ENCODE measurements at places on chromosomes 4 and X. TPM values are rescaled to one million over a fixed set of nuclear protein-coding genes. Genes with fewer than 3 reads are reported as not detected.

GRCh38 chr4:149794352-149794751 is 21.3 kb downstream of the IQCM start:
- H3K4me1 ChIP-seq, result no peaks in the 10 kb centered on the region
- no peak overlapping the region for H3K4me3 ChIP-seq
- H3K27ac ChIP-seq, result no peak overlapping the region

- H3K36me3 ChIP-seq, result no peaks in the 10 kb centered on the region
- H3K4me3 ChIP-seq, result no peak overlapping the region
- peaks cover 3% of the 10 kb centered on the region for H3K4me1 ChIP-seq
- no peak for DNase-seq
- H3K27me3 ChIP-seq, result no peaks in the 10 kb centered on the region
Measured at GRCh38 chr4:140735779-140736391, 20.3 kb downstream of the TBC1D9 start.

GRCh38 chr4:81599742-81600380 is 128.2 kb upstream of the RASGEF1B start:
- peaks cover 27% of the 10 kb centered on the region for H3K4me1 ChIP-seq
- no peak overlapping the region for H3K4me3 ChIP-seq
- peaks cover 32% of the 10 kb centered on the region for H3K27me3 ChIP-seq

GRCh38 chrX:36978886-36979285 is 29.3 kb upstream of the FAM47C start:
- H3K4me1 ChIP-seq, result no peaks in the 10 kb centered on the region
- DNase-seq, result no peak
- H3K27me3 ChIP-seq, result peaks cover 18% of the 10 kb centered on the region

GRCh38 chr4:117466388-117466787 is 381.0 kb upstream of the TRAM1L1 start:
- no peak overlapping the region for H3K27ac ChIP-seq
- no peak for DNase-seq
- H3K36me3 ChIP-seq, result no peaks in the 10 kb centered on the region
- H3K27me3 ChIP-seq, result no peaks in the 10 kb centered on the region

- no peaks in the 10 kb centered on the region for H3K36me3 ChIP-seq
- H3K27me3 ChIP-seq, result no peaks in the 10 kb centered on the region
- H3K27ac ChIP-seq, result no peak overlapping the region
- no peak for DNase-seq
- no peak overlapping the region for H3K4me3 ChIP-seq
Measured at GRCh38 chr4:158079661-158080060, 93.2 kb downstream of the GASK1B start.

- H3K27ac ChIP-seq, result no peak overlapping the region
- no peak for DNase-seq
- H3K27me3 ChIP-seq, result no peaks in the 10 kb centered on the region
- H3K4me3 ChIP-seq, result no peak overlapping the region
Measured at GRCh38 chr4:139890816-139891215, 225.2 kb downstream of the MGST2 start.

DNA sequence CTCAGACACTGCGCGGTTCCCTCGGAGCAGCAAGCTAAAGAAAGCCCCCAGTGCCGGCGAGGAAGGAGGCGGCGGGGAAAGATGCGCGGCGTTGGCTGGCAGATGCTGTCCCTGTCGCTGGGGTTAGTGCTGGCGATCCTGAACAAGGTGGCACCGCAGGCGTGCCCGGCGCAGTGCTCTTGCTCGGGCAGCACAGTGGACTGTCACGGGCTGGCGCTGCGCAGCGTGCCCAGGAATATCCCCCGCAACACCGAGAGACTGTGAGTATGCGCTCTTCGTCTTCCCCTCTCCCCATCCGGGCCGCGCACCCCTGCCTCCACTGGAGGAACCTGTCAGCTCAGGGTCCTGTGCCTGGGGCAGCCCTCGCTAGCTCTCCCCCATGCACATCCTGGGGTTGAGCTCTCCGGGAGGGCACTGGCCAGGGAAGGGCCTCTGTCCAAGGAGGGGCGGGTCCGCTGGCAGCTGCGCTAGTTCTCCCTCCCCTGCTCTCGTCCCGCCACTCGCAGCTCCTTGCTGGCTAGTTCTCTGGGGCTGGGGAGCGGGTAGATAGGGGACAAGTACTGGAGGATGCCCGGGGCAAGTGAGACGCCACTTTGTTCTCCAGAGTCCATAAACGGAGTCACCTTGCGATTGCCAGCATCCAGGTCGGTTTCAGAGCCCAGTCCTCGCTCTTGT is 2.2 kb downstream of the SLIT2 start:
- H3K36me3 ChIP-seq, result peaks cover 2% of the 10 kb centered on the region
- DNase-seq, result no peak
- peaks cover 45% of the 10 kb centered on the region for H3K4me1 ChIP-seq
- H3K27ac ChIP-seq, result peak overlapping the region; percentile 81
- H3K4me3 ChIP-seq, result peak overlapping the region; percentile 93

DNA sequence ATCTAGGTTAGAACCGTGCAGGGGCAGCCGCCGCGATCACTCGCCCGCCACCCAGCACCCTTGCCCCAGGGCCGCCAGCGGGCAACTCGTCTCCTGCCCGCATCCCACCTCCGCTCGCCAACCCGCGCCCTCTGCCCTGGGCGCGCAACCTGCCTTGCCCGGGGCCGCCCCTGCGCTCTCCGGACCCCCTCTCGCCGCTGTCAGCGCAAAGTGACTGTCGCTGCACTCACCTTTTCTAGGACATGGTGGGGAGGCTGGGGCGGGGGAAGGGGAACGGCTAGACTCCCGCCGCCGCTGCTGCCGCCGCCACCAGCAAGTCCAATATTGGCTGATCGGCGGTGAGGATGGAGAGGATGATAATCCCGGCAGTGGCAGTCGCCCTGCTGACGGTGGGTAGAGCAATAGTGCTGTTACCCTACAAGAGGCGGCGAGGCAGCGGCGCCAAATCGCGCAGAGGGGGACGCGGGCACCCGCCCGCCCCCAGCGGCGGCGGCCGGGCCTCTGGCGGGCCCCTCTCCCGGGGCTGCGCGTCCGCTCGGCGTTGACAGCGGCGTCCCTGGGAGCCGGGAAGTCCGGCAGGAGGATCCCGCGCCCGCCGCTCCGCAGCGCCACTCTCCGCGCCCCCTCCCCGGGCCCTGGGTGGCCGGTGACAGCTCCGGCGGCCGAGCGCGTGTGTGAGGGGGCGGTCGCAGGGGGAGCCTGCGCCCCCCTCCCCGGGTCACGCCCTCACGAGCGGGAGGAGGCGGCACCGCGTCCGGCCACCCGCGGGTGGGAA is 2.3 kb upstream of the NR3C2 start:
- H3K4me1 ChIP-seq, result peaks cover 15% of the 10 kb centered on the region
- H3K36me3 ChIP-seq, result no peaks in the 10 kb centered on the region
- peaks cover 91% of the 10 kb centered on the region for H3K27me3 ChIP-seq
- H3K4me3 ChIP-seq, result peak overlapping the region; percentile 94

- H3K36me3 ChIP-seq, result no peaks in the 10 kb centered on the region
- H3K4me3 ChIP-seq, result no peak overlapping the region
- DNase-seq, result no peak
- no peaks in the 10 kb centered on the region for H3K27me3 ChIP-seq
- H3K27ac ChIP-seq, result no peak overlapping the region
Measured at GRCh38 chr4:27594922-27595321, 734.3 kb downstream of the STIM2 start.

GRCh38 chr4:8348071-8348470 is 78.5 kb downstream of the HTRA3 start:
- no peaks in the 10 kb centered on the region for H3K36me3 ChIP-seq
- no peak for DNase-seq
- no peaks in the 10 kb centered on the region for H3K27me3 ChIP-seq
- no peaks in the 10 kb centered on the region for H3K4me1 ChIP-seq
- H3K27ac ChIP-seq, result no peak overlapping the region

DNA sequence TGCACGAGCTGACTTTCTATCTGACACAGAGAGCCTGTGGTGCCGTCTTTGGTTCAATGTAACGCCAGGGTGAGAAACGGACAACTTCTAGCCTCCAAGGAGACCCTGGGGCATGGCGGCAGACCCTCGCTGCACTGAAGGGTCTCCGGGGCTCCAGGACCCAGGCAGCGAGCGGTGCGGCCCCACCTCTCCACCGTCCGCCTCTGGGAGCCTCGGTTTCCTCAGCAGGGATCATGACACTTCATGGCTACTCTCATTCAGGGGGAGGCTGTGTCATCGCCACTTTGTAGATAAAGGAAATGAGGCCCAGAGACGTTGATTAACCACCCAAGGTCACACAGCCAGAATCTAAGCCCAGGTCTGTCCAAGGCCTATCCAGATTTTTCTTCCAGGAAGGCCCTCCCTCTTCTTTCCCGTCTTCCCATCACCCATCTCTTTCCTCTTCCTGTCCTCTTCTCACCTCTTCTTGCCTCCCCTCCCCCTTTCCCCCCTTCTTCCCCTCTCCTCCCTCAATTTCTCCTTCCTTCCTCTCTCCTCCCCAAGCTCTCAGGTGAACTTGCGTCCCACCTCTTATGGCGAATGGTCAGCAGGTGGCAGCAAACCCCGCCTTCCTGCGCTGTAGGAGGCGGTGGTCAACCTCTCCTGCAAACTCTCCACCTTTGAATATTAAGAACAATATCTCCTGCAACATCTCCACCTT is 69.3 kb upstream of the HMX1 start:
- DNase-seq, result no peak
- H3K36me3 ChIP-seq, result no peaks in the 10 kb centered on the region
- H3K27me3 ChIP-seq, result peaks cover 25% of the 10 kb centered on the region

GRCh38 chr4:6123541-6123940 is 76.8 kb downstream of the JAKMIP1 start:
- no peak for DNase-seq
- H3K27me3 ChIP-seq, result peaks cover 8% of the 10 kb centered on the region
- H3K4me3 ChIP-seq, result no peak overlapping the region
- H3K36me3 ChIP-seq, result no peaks in the 10 kb centered on the region
- H3K27ac ChIP-seq, result peak overlapping the region; percentile 53

DNA sequence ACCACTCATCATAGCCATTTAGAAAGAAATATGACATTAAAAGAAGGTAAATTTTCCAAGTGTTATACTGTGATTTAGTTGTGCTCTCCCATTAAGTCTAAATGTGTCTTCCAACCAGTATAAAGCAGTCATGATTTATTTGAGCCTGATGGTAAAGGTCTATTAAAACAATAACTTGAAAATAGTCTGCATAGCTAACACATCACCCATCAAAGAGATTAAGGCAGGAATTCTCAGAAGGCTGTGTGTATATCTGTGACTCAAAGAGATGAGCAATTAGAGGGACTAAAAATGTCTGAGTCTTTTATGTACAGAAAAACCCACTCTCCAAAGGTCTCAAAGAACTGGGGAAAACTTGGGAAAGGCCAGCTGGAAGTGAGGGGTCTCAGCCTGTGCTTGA is 70.3 kb upstream of the IQCM start:
- H3K4me1 ChIP-seq, result no peaks in the 10 kb centered on the region
- no peak for DNase-seq
- no peak overlapping the region for H3K4me3 ChIP-seq
- no peaks in the 10 kb centered on the region for H3K27me3 ChIP-seq

GRCh38 chr4:75038376-75038775 is 105.5 kb downstream of the PARM1 start:
- H3K4me3 ChIP-seq, result no peak overlapping the region
- H3K27ac ChIP-seq, result no peak overlapping the region
- H3K4me1 ChIP-seq, result peaks cover 27% of the 10 kb centered on the region
- DNase-seq, result no peak
- H3K36me3 ChIP-seq, result no peaks in the 10 kb centered on the region

DNA sequence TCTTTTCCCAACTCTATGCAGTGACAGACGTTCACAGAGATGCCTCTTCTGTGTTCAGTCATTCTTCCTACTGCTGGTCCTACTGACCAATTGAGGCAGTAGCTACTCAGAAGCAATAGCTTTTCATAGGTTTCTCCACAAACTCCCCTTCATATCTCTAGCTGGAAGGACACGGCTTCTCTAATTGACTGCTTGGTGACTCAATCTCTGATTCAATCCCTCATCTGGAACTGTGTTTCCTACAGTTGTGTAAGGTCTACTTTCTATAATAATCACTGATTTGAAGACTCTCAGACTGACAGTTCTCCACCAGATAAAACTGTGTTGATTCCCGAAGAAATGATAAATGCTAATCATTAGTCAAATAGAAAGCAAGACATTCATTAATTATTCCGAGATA is 111.5 kb downstream of the DTHD1 start:
- H3K27ac ChIP-seq, result no peak overlapping the region
- H3K36me3 ChIP-seq, result no peaks in the 10 kb centered on the region
- DNase-seq, result no peak

- no peaks in the 10 kb centered on the region for H3K27me3 ChIP-seq
- H3K4me3 ChIP-seq, result no peak overlapping the region
- no peaks in the 10 kb centered on the region for H3K4me1 ChIP-seq
- no peaks in the 10 kb centered on the region for H3K36me3 ChIP-seq
- H3K27ac ChIP-seq, result no peak overlapping the region
Measured at GRCh38 chr4:118989098-118990080, 100.7 kb downstream of the SYNPO2 start.

DNA sequence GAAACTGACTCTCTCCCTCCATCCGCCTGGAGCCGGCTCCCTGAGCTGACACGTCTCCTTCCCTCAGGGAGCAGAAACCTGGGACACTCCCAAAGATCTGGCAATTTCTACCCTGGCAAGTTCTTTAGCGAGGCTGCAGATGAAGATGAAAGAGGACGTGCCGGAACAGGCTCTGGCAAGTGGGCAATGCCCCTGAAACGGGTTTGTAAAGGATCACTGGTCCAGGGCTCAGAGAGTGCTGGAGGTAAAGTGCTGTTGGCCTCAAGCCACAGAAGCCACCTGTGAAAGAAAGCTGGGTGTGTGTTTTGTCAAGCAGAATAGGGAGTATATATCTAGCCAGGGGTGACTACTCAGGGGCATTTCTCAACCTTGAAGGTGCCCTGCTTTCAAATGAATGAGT is 131.4 kb upstream of the ATP6AP2 start:
- no peak for DNase-seq
- H3K4me1 ChIP-seq, result peaks cover 33% of the 10 kb centered on the region
- H3K36me3 ChIP-seq, result peaks cover 4% of the 10 kb centered on the region
- no peak overlapping the region for H3K4me3 ChIP-seq

DNA sequence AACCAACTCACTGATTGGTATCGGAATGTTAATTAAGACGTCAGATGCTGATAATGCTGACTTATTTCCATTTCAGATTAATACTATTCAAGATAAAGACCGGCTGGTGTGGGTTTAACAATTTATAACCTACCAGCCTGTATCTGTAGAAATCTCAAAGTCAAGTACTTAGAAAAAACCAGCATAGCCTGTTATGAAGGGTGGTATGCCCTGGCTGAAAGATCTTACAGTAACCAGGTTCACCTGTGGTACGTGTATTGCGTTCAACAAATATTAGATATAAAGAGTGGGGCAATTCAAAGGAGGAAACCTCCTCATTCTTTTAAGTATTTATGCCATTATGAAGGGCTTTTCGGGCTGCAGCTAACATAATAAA is 240.8 kb upstream of the ANXA3 start:
- DNase-seq, result no peak
- no peak overlapping the region for H3K4me3 ChIP-seq
- no peak overlapping the region for H3K27ac ChIP-seq
- no peaks in the 10 kb centered on the region for H3K27me3 ChIP-seq
- peaks cover 14% of the 10 kb centered on the region for H3K4me1 ChIP-seq
- peaks cover 4% of the 10 kb centered on the region for H3K36me3 ChIP-seq

GRCh38 chr4:62523256-62523655 is 1323.1 kb downstream of the ADGRL3 start:
- no peak overlapping the region for H3K27ac ChIP-seq
- DNase-seq, result no peak
- H3K36me3 ChIP-seq, result no peaks in the 10 kb centered on the region

The TMPRSS11F gene
- not detected for total RNA-seq

The CPLX1 gene
- 2.5 TPM for total RNA-seq

The PDCL2 gene
- not detected for total RNA-seq

The BRS3 gene
- total RNA-seq, result not detected

The NSUN7 gene
- 4.7 TPM for total RNA-seq

The ARMCX4 gene
- total RNA-seq, result 26.2 TPM

The ARX gene
- total RNA-seq, result 0.16 TPM

The FHIP1A gene
- total RNA-seq, result not detected

The PAGE5 gene
- total RNA-seq, result not detected

The SPANXD gene
- not detected for total RNA-seq

The TLR1 gene
- not detected for total RNA-seq

The CFAP299 gene
- not detected for total RNA-seq

The POU4F2 gene
- total RNA-seq, result 0.14 TPM

Data from neural crest cell (in vitro differentiated cells).